ENCODE measurements at places on chromosomes 12 and 14.

DNA sequence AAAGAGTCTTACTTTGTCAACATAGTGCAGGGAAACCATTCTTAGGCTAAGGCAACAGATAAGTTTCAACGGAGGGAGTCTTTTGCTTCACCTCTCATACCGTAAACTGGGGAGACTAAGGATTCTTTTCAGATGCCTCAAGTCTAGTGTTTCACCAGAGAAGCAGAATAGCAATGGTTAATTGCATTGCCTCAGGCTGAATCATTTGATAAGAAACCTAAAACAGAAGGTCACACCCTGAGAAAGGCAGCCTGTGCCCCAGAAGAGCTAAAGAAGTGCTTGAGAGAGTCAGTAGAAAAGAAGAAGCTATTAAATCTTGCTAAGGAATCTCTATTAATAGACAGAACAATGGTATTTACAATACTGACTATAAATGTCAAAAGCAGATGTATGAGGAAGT lies 21.8 kb upstream of the ATXN7L3B start:
- DNase-seq: no peak

DNA sequence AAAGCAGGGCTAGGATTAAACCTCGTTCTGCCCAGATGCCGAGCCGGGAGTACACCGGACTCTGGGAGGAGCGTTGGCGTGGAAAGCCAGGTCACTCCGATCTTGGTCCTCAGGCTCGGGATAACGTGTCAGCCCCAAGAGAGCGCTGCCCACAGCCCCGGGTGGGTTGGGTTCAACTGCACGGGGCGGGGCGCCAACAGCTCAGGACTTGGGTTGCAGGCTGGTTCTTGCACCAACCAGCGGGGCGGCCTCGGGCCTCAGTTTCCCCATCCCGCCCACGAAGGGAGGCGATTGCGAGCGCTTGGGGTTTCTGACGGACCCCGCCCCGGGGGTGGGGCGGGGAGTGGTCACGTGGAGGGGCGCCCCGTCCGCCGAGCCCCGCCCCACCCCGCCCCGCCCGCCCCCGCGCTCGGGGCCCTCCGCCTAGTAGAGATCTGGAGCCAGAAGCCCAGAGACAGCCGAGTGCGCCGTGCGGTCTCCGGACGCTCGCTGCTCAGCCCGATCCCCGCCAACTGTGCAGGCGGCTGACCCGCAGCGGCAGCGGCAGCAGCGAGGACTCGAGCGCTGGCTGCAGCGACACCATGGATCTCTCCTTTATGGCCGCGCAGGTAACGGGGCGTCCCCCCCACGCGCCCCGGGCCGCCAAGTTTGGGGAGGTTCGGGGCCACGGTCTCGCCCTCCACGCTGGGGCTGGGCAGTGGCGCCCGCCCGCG lies at the start of gene C14orf132:
TSS of gene C14orf132 (plus strand) at position 443 of the 713 bp plus-strand sequence. CDS start at position 582, 139 bp downstream.
- no peak for DNase-seq

DNA sequence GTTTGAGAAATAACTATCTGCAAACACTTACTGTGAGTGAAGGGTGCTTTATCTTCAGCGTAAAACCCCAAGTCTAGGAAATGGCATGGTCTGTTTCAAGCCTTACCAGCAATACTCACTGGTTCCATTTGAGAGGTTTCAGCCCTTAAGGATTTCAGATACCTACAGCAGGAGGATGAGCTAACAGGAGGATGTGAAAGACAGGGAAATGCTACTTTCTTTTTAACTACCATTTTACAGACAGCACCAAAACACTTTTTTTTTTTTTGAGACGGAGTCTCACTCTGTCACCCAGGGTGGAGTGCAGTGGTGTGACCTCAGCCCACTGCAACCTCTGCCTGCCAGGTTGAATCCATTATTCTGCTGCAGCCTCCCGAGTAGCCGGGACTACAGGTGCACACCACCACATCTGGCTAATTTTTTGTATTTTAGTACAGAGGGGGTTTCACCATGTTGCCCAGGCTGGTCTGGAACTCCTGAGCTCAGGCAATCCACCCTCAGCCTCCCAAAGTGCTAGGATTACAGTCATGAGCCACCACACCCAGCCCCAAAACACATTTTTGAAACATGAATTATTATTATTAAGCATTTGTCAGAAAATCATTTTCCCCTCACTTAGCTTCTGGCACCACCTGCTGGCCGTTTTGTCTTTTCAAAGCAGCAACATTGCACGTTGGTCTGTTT lies 4.6 kb downstream of the MTRFR start:
- no peak for DNase-seq

GRCh38 chr14:71783786-71784185 lies 148.4 kb upstream of the RGS6 start:
- no peak for DNase-seq

- no peak for DNase-seq
Observed at GRCh38 chr14:47008732-47009131, 357.2 kb upstream of the RPL10L start.

DNA sequence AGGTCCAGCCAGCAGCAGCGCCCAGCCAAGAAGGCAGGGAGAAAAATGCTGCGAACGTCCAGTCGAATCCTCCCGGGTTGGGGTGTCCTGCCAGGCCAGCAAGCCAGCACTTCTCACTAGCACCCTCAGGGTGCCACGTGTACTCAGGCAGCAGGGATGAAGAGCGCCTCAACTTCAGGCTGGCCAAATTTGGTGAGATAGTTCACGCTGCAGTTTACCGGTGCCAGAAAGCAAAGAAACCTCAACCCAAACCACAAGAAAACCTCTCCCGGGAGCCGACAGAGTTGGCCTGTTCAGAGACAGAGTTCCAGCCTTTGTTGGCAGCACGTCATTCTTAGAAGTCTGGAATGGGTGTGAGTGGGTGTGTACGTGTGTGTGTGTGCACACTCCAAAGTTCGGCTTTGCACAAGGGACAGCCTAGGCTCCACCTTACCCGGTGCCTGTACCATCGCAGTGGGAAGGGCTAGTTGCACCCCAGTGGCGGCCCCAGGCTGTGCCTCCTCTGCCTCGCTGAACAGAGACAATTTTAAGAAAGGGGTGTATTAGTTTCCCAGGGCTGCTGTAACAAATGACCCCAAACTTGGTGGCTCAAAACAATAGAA lies 42.1 kb downstream of the ELK3 start:
- DNase-seq: no peak

DNA sequence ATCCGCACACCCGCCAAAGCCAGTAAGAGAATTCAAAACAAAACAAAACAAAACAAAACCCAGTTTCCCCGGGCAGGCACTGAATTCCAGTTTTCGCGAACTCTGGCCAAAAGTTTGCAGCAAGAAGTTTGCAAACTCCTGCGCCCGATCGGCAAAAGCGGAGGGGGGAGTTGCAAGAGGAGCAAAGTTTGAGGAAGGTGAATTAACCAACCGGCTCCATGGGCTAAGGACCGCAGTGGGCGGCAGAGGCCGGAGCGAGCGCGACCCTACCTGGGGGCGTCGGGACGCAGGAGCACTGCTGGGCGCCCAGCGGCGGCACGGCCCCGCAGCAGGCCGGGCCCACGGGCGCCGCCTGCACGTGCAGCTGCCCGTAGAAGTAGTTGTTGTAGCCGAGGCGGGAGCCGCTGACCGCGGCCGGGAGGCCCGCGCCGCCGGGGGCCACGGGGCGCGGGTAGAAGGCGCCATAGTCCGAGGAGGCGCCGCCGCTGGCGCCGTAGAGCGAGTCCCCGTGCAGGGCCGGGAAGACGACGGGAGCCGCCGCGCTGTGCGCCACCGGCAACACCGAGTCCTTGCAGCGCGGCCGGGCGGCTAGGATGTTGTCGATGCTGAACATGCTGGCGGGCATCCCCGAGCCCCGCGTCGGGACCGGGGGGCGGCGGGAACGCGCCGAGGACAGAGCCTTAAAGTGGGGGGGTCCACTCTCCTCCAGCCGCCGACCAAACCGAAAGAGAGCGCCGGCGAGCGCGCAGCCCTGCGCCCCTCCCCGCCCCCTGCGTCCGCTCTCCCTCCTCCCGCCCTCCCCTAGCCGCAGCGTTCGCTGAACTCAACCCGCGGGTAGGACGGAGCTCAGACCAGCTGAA lies at the start of gene GSC:
TSS of gene GSC (minus strand) at position 723 of the 860 bp plus-strand sequence. CDS start at position 625, 98 bp downstream.
- DNase-seq: no peak

DNA sequence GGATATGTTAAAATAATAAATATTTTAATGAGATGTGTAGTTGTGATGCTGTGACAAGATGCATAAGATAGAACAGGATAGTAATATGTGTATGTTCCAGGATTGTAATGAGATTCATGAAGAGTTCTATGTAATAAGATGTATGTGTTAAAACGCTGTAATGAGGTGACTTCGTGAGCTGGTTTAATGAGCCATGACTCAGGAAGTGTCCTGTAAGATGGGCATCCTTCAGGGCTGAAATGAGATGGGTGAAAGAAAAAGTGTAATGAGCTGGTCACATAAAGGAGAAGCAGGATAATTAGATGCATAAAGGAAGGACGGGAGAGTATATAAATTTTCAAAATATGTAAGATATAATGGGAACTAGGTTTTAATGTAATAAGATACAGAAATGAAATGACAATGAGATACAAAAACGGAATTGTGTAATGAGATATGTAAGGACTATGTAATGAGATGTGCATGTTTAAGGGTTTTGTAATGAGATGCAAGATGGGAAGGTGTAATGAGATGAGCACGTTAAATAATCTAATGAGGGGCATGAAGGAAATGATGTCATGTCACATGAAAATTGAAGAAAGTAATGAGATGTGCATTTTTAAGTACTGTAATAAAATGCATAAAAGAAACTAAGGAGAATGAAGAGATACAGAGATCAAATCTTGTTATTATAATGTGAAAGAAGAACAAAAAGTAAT lies 524.8 kb upstream of the STXBP6 start:
- no peak for DNase-seq

DNA sequence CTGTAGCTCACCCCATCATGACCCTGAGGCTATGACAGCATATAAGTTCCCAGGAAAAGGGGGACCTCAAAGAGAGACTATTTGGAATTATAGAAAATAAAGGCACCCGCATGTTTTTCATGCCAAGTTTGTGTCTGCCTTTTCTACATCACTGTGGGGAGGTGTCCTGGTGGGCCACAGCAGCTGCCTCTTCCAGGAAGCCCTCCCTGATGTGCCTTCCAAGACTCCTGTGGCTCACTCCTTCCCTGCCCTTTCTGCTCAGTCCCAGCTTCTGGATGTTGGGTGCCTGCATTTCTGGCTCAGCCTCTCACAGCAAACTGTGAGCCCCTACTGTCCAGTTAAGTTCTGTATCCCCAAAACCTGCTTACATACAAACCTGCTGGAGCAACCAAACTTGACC lies 36.3 kb upstream of the BEGAIN start:
- DNase-seq: no peak

DNA sequence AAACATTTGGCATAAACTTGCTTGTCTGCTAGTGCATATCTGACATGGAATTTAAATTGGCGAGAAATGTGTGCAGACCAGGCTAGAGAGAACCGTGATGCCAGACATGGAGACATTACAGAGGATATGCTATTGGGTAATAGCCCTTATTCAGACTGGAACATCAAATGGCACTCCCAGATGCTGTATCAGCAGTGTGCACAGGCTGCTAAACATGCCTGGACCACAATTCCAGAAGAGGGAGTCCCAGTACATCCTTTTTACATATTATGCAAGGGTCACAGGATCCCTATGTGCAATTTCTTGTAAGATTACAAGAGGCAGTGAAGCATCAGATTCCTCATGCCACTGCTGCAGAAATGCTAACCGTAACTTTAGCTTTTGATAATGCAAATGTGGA lies 354.5 kb upstream of the FOXG1 start:
- no peak for DNase-seq

- DNase-seq: no peak
Observed at GRCh38 chr14:74281069-74281468, 21.7 kb downstream of the ABCD4 start.

DNA sequence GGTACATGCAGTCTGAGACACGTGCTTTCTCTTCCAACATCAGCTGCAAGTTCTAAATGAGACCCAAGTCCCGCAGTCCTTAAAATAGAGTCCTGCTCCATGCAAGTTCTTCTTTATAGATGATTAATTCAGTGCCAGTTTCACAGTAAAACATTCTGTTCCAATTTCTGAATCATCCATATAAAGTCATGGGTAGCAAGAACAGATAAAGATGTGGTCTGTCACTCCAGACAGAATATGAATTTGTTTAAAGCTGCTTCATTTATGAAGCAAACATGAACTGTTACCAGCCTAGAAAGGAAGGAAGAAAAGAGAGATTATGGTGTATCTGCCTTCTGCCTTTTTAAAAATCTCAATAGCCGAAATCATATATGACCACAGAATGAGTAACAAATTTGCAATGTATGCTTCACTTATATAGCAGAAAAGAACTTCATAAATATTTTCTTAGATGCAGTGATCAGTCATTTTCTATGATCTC lies 83.3 kb downstream of the KITLG start:
- DNase-seq: no peak

DNA sequence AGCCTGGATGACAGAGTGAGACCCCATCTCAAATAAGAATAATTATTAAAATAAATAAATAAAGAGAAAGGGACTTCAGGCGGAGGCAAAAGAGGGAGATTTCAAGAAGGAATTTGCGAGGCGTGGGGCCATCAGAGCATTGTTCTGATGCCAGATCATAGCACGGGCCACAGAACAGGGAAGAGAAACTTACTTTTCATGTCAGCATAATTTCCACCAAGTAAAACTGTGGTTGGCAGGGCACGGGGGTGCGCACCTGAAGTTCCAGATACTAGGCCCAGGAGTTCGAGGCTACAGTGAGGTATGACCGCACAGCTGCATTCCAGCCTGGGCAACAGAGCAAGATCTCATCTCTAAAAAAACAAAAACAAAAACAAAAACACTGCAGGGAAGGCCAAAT lies 11.0 kb upstream of the PLBD1 start:
- no peak for DNase-seq

DNA sequence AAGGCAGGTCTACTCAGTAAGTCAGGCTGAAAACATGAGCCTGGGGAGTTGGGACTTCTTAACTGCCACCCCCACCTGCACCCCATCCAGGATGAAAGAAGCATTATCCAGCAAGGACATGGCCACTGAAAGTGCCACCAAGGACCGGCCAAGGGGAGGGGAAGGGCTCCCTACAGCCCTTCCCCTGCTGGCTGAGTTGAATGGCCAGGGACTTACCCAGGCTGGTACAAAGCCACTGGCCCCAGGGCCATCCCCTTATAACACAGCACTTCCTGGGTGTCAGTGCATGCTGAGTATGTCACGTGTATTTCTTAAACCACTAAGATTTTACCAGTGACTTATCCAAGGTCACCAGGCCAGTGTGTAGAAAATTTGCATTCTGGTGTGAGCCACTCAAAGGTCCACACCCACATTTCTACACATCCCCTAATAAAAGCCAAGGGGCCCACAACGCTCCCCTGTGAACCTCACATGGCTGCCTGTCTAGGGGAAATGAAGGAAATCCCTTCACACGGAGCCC lies 29.3 kb upstream of the ZFP36L1 start:
- DNase-seq: no peak

GRCh38 chr12:29743801-29744200 lies 39.9 kb downstream of the TMTC1 start:
- no peak for DNase-seq

- no peak for DNase-seq
Observed at GRCh38 chr14:44529026-44529425, 21.9 kb upstream of the FSCB start.

DNA sequence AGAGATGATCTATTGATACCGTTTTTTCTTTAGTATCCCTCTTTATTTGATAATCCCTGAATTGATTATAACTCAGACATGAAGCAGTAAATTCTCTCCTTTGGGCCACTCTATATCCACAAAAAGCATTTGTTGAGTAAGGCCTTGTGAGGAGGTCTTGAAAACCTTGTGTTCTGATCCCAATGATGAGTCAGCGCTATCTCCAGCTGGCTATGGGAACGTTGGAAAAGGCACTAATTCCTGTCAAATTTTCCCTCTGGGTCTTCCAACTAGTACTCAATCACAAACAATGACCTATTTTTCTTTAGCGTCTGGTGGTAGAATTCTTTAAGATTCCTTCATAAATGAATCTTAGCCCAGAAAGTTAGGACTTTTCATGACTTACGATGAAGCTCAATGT lies 168.4 kb upstream of the LRIG3 start:
- DNase-seq: no peak
